Right lung (tissue), 10 donors: ENCODE measurements at places on chromosomes 1 and 21.

- DNase-seq, result no peak
Observed at GRCh38 chr1:26838474-26839338, 12.2 kb downstream of the ZDHHC18 start.

GRCh38 chr1:10529091-10529490 lies 54.3 kb downstream of the PEX14 start:
- DNase-seq, result no peak

GRCh38 chr1:39104158-39105060 lies 78.3 kb downstream of the NDUFS5 start:
- DNase-seq, result no peak

DNA sequence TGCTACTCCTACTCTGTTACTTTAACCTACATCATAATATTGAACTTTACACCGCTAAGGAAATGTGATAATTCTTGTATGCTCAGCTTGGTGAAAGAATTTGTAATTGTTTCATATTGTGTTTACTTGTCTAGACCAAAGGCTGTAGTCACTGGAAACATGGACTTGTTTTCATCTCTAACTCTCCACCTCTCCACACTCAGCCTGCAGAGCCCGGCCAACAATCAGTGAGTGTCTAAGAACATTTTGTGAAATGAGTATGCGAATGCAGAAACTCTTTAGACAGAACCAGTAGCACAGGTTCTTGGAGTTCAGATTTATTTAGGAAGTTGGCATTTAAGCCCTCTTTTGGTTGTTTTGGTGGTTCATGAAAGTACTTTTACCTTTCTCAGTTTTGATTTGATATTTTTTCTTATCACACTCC lies 3.2 kb upstream of the RWDD3 start:
- DNase-seq, result no peak

DNA sequence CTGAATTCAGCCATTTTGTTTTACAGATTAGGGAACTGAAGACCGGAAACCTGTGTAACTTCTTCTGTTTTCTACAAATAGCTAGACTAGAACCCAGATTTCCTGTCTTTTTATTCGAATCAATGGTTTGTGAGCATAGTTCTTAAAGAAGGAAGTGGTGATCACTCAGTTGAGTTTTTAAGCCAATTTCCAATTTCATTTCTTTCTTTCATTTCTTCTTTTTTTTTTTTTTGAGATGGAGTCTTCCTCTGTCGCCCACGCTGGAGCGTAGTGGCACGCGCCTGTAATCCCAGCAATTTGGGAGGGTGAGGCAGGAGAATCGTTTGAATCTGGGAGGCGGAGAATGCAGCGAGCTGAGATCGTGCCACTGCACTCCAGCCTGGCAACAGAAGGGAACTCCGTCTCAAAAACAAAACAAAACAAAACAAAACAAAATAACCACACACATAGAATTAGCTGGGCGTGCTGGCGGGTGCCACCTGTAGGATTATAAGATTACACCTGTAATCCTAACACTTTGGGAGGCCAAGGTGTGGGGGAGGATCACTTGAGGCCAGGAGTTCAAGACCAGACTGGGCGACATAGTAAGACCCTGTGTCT lies 3.0 kb upstream of the MDM4 start:
- no peak for DNase-seq

GRCh38 chr21:41511858-41512257 lies 3.9 kb upstream of the TMPRSS2 start:
- no peak for DNase-seq

DNA sequence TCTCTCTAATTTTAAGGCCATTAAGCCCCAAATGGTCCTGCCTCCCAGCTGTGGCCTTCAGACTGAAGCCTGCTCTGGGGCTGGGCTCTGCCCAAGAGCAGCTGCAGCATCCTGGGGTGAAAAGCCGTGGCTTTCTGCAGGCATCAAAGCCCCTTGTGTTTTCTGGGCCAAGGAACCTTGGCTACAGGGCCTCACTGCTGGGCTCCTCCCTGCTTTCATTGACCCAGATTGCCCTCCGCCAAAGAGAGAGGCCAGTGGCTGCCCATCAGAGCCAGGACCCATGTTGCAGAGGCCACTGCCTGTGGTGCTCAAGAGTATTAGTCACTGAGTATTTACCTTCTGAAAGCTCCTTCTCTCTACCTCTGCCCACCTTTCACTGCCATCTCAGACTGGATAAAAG lies 1.6 kb downstream of the ZNF648 start:
- DNase-seq, result no peak

- DNase-seq, result no peak
Observed at GRCh38 chr1:60973668-60974067, 108.7 kb upstream of the NFIA start.

- no peak for DNase-seq
Observed at GRCh38 chr1:64246294-64246917, 43.0 kb downstream of the UBE2U start.

DNA sequence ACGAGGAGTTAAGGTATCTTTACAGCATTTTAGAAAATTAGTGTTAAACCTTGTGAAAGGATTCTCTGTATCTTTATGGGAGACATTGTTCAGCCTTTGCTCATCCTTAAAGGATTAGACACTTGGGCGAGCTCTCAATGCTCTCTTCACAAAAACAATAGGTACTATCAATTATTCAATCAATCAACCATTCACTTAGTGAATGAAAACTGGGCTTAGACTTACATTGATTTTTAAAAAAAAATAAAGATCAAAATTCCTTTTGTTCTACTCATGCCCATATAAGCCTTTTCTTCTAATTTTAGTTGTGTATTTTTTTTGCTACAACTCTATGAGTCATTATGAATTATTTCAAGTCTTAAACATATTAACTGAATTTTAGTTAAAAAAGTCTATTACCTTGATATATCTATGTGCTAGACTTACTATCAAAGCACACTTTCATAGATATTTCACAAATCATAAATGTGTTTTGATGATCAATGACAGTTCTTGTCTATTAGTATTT lies 181.2 kb downstream of the DPYD start:
- DNase-seq, result no peak

DNA sequence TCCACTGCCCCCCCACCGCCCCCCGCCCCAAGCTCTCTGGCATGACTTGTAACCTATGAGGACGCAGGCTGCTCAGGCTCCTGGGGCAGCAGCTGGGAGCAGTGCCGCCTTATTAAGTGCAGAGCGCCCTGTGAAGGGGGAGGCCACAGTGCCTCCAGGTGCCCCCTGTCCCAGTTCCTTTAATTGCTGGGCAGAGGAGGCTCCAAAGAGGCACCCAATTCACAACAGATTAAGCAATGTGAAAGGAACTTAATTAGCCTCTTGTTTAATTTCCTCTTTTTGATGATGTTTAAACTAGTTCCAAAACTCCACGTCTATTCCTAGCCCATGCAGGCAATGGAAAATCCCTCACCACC lies 3.0 kb downstream of the RXFP4 start:
- DNase-seq, result no peak

- DNase-seq, result no peak
Observed at GRCh38 chr1:53598966-53599365, 139.8 kb downstream of the DMRTB1 start.

DNA sequence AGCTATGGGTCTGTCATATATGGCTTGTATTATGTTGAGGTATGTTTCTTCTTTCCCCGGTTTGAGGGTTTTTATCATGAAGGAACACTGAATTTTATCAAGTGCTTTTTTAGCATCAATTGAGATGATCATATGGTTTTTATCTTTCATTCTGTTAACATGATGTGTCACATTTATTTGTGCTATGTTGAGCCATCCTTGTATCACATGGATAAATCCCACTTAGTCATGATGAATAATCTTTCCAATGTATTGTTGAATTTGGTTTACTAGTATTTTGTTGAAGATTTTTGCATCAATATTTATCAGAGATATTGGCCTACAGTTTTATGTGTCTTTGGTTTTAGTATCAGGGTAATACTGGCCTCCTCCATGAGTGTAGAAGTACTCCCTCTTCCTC lies 61.7 kb downstream of the GPR137B start:
- no peak for DNase-seq

DNA sequence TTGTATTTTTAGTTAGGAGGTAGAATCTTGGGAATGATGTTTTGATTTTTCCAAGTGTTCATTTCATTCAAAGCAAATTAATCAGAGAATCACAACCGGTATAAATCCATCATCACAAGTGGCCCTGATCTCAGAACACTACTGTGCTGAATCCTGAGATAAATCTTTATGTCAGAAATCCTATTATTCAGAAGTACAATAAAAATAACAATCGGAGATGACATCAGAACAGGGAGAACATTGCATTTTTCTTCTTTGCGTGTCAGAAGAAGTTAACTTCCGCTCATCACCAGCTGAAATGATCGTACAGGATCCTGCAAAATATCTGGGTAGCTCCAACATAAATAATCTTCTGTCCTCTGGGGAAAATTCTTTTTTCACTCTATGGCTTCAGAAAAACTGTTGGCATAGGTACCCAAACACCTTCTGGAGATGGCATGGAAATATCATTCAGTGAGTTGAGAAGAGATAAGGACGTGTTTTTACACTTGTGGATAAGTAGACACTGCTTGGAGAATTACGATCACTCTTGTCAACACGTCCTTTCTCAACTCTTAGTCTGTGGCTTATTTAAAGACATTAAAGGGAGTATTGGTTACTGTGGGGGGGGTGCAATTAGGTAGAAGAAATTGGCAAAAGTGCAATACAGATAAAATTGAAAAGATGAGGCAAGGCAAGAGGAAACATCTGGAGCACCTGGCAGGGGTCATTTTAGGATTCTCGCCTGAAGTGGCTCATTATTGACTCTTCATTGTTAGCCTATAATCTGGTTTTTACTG lies 46.9 kb upstream of the SMYD2 start:
- no peak for DNase-seq

DNA sequence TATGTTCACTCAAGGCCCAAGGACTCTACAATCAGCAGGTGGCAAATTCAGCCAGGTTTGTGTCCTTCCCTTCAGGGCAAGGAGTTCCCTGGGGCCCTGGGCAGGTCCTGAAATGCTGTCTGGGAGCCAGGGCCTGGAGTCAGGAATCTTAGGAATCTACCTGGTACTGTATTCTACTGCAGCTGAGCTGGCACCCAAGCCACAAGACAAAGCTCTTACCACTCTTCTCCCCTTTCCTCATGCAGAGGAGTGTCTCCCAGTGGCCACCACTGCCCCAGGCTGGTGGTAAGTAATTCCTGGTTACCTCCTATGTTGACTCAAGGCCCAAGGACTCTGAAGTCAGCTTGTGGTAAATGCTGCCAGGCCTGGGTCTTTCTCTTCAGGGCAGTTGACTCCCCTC lies 153.4 kb downstream of the NRIP1 start:
- DNase-seq, result no peak

DNA sequence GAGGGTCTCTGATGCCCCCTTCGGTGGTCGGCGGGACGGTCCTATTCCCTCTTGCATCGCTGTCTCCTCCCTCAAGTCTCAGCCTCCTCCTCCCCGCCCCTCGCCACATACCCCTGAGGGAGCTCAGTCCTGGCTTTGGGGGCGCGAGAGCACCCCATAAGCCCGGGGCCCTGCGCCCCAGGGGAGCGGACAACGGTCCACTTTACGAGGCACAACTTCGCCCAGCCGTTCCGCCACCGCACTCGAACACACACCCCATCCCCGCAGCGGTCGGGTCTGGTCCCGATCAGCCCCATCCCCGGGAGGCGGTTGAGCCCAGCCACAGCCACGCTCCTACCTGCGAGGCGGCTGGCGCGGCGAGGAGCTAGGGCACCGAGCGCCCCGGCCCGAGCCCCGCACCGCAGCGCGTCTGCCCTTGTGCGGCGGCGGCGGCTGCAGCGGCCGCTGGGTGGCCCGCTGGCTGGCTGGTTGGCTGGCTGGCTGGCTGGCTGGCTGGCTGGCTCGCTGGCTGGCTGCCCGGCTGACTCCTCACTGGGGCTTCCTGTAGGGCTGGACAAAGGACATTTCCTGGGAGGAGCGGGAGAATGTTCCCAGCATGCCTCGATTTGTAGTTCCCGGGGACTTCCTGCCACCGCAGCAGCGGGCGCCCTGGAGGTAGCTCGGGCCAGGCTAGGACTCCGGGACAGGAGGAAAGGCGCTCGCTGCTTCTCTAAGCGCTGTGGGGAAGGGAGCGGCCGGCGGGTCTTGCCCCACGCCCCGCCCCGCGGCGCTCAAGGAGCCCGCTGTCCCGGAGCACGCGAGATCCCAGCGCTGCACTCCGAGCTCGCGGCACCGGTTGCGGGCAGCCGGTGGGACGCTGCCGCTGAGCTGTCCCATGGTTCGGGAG lies at the start of gene ZNF697:
ZNF697 (minus strand) TSS at position 533 of the 886 bp plus-strand sequence. CDS start 22,166 bp downstream, outside the sequence.
- DNase-seq, result peak; percentile 94

DNA sequence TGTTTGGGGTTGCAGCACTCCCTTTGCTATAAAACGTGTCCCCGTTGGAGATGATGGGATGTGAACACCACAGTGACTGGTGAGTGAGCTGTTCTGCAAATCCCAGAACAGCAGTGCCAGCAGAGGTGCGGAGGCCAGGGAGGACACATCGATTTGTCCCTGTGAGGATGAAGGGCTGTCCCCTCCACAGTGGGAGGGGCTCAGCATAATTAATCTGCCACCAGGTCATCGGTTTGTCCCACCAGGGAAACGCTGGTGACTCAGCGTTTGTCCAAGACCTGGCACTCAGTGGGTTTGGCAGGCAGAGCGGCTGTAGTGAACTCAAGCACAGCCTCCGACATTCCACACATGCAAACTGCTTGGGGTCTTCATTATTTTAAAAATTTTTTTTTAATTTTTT lies 22.8 kb upstream of the PDE9A start:
- DNase-seq, result no peak

GRCh38 chr1:7842517-7842916 lies 10.3 kb downstream of the UTS2 start:
- DNase-seq, result no peak

DNA sequence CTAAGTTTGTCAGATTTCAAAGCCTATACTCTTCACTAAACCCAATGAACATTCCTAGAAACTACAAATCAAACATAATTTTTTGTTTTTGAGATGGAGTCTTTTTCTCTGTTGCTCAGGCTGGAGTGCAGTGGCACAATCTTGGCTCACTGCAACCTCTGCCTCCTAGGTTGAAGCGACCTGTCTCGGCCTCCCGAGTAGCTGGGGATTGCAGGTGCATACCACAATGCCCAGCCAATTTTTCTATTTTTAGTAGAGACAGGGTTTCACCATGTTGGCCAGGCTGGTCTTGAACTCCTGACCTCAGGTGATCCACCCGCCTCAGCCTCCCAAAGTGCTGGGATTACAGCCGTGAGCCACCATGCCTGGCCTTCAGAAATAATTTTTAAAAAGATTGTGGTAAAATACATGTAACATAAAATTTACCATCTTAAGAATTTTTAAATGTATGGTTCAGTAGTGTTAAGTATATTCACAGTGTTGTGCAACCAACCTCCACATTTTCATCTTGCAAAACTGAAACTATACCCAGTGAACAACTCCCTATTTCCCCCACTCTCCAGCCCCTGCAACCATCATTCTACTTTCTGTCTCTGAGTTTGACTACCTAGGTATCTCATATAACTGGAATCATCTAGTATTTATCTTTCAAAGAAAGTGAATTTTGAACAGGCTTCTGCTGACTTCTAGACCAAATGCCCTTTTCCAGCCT lies 2.7 kb upstream of the CFAP141 start:
- DNase-seq, result no peak
